Activated naive CD4-positive, alpha-beta T cell treated with Interleukin-2 at 50 U/mL for 16 hours (primary cell): ENCODE measurements at places on chromosomes 7 and 10.

DNA sequence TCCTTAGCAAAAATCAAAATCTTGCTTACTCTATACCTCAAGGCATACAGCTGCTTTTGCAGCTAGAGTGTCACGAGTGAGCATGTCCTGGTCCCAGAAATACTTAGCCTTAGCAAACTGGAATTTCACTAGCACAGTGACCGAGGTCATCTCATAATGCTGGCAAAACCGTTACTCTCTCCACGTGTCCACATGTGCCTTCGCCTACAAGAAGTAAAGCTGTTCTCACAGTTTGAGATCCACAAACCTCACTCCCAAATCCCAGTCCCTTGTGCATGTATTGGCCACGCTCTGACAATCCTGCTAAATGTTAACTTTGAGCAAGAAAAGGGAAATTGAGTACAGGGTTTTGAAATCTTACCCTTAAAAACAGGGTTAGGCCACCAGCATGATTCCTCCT lies 111.0 kb upstream of the PLXDC2 start:
- DNase-seq, result no peak

GRCh38 chr7:155449008-155449868 lies 8.7 kb upstream of the EN2 start:
- DNase-seq, result no peak

GRCh38 chr7:67918158-67918557 lies 921.5 kb downstream of the TYW1 start:
- DNase-seq, result no peak

DNA sequence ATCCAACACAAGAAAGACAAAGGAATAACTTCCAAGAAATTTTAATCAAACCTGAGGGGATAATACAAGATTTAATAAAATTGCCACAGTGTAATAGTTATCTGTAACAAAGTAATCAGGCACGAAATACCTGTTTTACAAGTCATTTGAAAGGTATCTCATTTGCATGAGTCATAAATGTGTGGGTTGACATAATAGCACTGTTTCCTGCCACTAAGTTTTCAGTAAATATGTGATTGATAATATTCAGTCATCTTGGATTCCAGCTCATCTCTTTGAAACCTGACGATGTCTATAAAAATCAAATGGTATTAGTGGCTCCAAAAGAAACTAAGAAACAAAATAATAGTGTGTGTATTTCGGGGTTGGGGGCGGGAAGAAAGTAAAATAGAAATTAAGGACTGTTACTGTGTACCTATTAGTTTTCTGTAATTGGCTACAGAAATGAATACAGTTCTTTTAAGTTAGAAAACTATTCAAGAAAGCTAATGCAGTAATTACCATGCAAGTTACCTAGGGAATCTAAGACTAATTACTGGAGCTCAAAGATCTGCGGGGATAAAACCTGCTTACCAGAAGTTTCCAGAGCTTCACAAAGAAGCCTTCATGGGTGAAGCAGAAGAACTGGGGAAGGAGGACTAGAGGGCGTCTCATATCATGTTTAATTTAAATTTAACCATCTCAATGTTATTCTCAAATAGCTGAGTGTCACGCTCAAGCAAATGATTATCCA lies 100.7 kb downstream of the ST8SIA6 start:
- DNase-seq, result no peak

DNA sequence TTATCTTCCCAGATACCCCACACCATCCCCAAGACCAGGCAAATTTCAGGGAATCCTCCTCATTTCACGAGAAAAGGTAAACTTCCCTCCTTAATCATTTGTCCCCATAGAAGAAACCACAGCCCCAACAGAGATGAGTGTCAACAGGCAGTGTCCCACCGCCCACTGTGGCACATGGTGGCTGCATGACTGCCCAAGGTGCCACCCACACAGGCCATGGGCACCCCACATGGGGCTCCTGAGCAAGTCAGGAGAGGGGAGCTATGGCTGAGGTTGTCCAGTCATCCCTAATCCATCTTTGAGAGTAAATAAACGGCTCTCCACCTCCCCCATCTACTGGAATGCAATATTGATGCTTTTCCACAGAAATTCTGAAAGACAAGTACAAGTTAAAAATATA lies 44.1 kb downstream of the ANTXRL start:
- no peak for DNase-seq

DNA sequence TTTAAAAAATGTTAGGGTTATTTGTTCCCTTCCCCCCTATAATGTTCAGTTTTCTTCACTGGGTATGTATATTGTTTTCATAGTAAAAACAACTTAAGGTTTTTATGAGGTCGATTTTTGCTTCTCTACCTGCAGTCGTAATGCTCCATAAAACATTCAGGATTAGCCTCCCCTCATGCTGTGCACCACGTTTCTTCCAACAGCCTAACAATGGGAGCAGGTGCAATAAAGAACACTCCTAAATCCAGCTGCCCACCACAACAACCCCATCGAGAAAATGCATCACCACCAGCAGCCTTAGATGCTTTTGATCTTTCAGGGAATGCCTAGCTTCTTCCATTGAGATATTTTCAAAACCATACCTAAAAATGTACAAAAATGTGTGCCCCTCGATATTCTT lies 111.1 kb downstream of the ADAM12 start:
- no peak for DNase-seq

- DNase-seq, result no peak
Measured at GRCh38 chr7:79806161-79806734, 328.4 kb upstream of the GNAI1 start.

DNA sequence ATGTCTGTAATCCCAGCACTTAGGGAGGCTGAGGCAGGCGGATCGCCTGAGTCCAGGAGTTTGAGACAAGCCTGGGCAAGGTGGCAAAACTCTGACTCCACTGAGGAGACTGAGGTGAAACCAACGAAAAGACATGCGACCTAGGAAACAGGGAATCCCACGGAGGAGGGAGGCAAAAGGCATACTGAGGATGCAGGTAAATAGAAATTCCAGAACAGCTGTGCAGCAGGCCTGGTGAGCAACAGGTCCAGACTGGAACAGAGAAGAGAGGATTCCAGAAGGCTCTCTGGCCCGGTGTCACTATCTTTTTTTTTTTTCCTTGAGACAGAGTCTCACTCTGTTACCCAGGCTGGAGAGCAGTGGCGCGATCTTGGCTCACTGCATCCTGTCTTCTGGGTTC lies 7.3 kb downstream of the KLRG2 start:
- DNase-seq, result no peak

- DNase-seq, result no peak
Measured at GRCh38 chr7:107959527-107959898, 43.4 kb downstream of the LAMB1 start.

DNA sequence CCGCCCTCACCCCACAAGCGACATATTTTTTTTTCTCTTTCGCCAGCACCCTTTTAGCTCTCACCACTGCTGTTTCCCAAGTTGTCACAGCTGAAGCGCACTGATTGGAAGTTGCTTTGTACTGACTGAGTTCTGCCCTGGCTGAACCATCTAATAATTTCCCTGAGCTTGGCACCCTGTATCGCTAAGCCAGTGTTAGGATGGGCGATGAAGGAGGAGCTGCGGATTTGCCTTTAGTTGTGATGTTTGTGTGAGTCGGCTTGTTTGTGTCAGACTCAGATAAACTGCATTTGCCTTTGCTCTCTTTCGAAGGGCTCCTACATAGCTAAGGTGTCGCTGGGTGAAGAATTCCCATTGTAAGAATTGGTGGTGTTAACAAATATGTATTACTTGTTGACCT lies 1.3 kb upstream of the ATXN7L1 start:
- DNase-seq, result no peak

DNA sequence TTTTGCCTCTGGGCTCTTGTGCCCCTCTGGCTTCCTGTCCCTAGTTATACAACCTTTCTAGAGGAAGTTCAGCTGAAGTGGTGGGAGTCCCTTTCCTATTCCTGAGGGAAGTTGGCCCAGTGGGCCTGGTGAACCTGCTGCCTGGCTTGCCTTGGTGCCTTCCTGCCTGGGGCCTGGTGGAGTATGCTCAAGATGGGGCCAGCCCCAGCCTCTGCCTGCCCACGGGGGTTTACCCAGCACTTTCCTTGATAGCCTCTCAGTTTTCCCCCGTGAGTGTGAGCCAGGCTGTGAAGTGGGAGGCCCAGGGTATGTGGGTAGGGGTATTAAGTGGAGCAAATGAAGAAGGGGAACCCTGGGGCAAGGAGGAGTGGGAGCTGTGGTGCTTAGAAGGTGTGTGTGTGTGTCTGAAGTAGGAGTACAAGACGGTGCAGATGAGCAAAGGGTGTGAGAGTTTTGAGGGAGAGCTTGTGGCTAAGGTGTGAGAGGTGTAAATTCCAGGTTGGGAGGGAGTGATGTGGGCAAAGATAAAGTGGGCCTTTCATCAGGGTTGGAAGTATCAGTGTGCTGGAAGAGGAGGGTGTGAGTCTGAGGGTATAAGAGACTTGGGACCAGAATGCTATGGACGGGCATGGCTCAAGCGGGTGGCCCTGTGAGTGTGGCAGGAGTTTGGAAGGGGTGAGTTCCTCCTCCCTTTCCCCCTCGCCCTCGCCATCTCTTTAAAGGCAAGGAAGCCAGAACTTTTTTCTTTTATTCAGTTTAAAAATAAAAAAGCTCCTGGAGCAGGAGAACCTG lies 10.9 kb upstream of the PAX2 start:
- DNase-seq, result no peak

GRCh38 chr10:132459301-132460003 lies 62.5 kb downstream of the PWWP2B start:
- DNase-seq, result no peak

DNA sequence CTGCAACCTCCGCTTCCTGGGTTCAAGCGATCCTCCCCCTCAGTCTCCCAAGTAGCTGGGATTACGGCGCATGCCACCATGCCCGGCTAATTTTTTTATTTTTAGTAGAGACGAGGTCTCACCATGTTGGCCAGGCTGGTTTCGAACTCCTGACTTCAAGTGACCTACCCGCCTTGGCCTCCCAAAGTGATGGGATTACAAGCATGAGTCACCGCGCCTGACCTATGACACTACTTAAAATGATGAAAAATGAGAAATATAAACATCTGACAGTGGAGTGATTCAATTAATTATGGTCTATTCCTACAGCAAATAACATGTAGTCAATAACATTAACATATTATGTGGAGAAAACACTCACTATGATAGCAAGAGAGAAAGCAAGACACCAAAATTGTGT lies 2.2 kb downstream of the BRAT1 start:
- no peak for DNase-seq

DNA sequence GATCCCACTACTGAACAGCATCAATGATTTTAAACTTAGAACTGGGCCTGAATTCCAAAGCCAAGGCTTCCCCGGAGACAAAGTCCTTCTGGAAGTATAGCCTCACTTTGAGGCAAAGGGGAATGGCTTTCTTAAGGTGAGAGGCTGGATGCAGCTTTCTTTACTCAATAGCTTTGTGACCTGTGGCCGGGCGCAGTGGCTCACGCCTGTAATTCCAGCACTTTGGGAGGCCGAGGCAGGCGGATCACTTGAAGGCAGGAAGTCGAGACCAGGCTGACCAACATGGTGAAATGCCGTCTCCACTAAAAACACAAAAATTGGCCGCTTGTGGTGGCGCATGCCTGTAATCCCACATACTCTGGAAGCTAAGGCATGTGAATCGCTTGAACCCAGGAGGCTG lies 3.2 kb upstream of the FGFR2 start:
- no peak for DNase-seq

GRCh38 chr10:78398382-78398781 lies 364.7 kb downstream of the RPS24 start:
- DNase-seq, result no peak

- no peak for DNase-seq
Measured at GRCh38 chr7:104206841-104207240, 972 bp downstream of the ORC5 start.

DNA sequence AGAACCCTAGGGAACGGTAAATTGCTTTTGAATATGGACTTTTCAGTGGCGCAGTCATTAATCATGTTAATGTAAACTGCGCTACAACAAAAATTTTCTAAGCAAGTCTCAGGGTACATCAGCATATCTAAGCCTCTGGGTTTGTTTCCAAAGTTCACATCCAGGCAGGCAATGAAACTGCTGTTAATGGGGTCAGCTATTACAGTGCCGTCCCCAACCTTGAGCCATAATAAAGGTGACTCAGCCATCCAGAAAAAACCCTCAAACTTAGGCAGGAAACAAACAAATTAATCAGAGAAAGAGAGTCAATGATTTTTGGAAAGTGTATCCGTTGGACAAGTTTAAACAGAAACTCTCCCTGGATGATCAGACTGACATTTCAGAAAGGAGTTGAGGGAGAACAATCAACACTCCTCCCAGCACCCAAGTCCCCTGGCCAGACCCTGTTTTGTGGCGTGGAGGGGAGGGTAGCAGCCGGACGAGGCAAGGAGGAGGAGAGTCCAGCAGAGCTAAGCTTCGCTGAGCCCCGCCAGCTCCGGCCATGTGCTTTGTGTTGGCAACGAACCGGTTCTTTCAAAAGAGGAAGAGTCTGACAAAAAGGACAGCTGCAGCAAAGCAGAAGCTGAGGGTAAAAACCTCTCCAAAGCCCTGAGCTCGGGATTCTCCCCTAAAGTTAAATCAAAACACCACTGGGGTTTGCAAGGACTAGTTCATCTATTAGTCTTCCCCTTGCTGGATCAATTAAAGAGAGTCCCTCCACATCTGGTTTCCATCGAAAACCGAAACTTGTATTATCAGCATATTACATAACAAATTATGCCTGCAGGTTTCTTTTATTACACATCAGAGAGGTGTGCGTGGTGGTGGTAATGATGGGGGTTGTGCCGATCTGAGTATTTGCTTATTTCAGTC lies 3.6 kb downstream of the FAM53B start:
- DNase-seq, result no peak

DNA sequence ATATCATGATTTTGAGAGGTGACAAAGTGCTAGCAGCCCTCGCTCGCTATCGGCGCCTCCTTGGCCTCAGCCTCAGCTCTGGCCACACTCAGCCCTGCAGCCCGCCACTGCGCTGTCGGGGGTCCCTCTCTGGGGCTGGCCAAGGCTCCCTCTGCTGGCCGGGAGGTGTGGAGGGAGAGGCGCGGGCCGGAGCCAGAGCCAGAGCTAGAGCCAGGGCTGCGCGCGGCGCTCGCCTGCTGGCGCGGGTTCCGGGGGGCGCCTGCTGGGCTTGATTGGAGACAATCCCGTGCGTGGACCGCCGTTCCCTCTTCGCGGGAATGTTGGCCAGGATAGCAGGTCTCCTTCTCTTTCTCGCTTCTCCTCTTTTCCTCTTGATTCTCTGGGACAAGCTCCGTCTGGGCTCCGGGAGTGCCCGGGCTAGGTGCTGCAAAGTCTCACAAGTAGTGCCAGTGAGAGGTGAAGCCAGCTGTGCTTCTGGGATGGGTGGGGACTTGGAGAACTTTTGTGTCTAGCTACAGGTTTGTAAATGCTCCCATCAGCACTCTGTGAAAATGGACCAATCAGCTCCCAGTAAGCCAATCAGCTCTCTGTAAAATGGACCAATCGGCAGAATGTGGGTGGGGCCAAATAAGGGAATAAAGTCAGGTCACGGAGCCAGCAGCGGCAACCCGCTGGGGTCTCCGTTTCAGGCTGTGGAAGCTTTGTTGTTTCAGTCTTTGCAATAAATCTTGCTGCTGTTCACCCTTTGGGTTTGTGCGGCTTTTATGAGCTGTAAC lies 43.4 kb upstream of the ELMO1 start:
- DNase-seq, result no peak

DNA sequence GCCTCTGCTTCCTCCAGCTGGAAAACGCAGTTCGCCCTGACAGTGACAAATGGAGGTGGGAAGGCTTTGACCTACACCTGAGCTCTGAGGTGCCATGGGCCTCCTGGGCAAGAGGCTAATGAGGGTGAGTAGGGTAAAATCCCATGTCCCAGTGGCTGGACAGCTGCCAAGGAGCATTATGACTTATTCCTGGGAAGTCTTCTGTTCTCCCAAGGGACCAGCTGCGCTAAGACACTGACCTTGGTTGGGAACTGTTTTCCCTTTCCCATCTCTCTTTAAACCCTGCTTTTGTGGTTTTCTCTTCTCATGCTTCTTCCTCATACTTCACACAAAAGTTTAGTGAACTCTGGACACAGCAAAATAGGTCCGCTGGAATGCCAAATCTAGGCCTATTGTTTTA lies 72.6 kb downstream of the COPG2 start:
- DNase-seq, result no peak
